Dorsolateral prefrontal cortex (tissue), 122 donors: ENCODE measurements at places on chromosomes 16 and 17. TPM values are rescaled to one million over a fixed set of nuclear protein-coding genes. Genes with fewer than 3 reads are reported as not detected.

Gene OTOA
- total RNA-seq: 0.72 TPM

Gene ABCA6
- 28.7 TPM for total RNA-seq

Gene ZBTB4
- total RNA-seq: 105 TPM

Gene VMO1
- total RNA-seq: 1.6 TPM

Gene MT1G
- total RNA-seq: 146 TPM

Gene TBC1D26
- total RNA-seq: 2.1 TPM

Gene MKS1
- total RNA-seq: 19.0 TPM

Gene TAC4
- total RNA-seq: not detected

Gene TRIM47
- 28.5 TPM for total RNA-seq

Gene ABCC12
- total RNA-seq: 4.6 TPM

Gene CDK5R1
- total RNA-seq: 113 TPM
